CD4-positive, alpha-beta T cell treated with Interleukin-1 beta for 1 hour (primary cell): ENCODE measurements at places on chromosomes 5 and 9.
A peak's percentile ranks its signal among the peaks of the same experiment; 100 is the strongest.

- DNase-seq, result no peak
These were observed 21.1 kb upstream of the IGFBPL1 start for GRCh38 chr9:38445154-38446043.

- no peak for DNase-seq
These were observed 11.9 kb downstream of the APBA1 start for GRCh38 chr9:69660304-69660703.

DNA sequence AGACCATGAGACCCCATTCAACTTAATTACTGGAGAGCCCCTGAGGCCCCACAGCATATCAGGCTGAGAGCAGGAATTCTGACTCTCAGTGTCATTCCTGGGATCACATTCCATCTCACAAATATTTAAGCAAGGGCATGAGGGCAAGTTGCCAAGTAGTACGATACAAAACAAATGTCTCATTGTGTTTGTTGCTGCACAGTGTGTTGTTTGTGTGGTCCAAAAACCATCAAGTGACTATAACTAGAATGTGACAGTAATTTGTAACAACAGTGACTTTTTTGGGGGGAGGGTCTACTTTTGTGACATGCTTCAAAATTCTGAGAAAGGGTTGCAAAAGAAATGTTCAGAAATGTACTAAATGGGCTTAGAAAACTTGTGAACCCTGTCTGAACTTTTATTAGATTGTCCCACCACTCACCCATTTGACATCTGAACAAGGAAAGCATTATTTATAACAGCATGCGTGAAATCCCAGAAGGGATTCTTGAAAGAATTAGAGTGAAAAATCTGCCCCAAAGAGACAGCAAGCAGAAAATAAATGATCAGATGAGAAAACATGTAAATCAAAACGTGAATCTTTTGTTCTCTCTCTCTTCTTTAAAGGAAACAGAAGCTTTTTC, 347.0 kb downstream of the NTRK2 start:
- no peak for DNase-seq

DNA sequence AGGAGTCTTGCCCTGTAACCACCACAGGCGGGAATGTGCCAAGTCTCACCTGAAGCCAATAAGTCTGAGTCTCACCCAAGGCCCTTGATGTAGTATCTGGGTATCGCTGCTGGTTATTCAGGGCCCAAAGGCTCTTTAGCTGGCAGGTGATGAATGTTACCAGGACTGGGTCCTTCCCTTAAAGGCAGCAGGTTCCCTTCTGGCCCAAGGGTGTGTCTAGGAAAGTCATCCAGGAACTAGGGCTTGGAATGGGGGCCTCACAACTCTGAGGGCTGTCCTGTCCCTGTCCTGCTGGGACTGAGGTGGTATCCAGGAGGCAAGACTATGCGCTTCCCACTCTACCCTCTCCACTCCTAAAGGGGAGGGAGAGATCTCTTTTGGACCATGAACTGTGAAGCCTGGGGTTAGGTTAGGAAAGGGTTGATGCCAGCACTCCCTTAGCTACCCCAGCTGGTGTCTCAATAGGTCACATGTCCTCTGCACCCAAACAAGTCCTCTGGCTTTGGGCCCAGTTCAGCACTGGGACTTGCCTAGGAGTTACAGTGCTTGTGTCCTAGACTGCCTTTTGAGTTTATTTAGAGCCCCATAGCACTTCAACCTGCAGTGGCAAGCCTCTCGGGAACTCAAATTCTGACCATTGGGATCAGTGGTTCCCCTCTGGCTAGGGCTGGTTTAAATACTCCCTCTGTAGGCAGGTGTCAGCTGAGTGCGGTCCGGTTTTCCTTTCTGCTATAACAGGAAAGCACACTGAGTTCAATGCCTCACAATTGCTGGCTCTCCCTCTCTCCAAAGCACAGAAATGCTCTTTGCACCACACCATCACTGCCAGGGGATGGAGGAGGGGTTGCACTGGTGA, 22.5 kb upstream of the RANBP3L start:
- no peak for DNase-seq

- DNase-seq, result no peak
These were observed 280.8 kb downstream of the SLIT3 start for GRCh38 chr5:169020102-169020501.

- no peak for DNase-seq
These were observed 185.5 kb downstream of the OLFM1 start for GRCh38 chr9:135273008-135273407.

GRCh38 chr5:39928709-39929108, 503.9 kb upstream of the DAB2 start:
- no peak for DNase-seq

DNA sequence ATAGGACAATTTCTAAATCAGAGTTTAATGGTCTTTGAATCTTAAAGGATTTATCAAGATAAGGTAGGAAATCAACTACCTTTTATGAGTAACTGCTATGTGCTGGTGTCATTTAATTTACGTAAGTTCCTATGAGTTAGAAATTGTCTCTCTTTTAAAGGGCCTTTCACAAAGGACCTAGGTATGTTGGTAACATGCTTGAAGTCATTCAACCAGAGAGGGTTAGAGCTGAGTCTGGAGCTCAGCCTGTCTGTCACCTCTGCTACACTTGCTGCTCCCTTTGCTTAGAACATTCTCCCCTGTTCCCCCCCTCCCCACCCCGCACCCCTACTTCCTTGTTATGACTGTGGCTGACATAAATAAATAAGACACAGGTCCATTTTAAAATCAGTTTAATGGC, 190.3 kb upstream of the SEMA6A start:
- DNase-seq, result no peak

- no peak for DNase-seq
These were observed at the start of gene NTRK2 for GRCh38 chr9:84669288-84670137. Gene NTRK2 (plus strand): TSS chr9:84669729. CDS start chr9:84670749, 1,020 bp downstream.

- DNase-seq, result no peak
These were observed 176.1 kb downstream of the MLLT3 start for GRCh38 chr9:20446248-20446647.

- DNase-seq, result no peak
These were observed 10.2 kb downstream of the MAMDC2 start for GRCh38 chr9:70053864-70054263.

GRCh38 chr9:120443489-120443888, 136.5 kb downstream of the CDK5RAP2 start:
- DNase-seq, result no peak

DNA sequence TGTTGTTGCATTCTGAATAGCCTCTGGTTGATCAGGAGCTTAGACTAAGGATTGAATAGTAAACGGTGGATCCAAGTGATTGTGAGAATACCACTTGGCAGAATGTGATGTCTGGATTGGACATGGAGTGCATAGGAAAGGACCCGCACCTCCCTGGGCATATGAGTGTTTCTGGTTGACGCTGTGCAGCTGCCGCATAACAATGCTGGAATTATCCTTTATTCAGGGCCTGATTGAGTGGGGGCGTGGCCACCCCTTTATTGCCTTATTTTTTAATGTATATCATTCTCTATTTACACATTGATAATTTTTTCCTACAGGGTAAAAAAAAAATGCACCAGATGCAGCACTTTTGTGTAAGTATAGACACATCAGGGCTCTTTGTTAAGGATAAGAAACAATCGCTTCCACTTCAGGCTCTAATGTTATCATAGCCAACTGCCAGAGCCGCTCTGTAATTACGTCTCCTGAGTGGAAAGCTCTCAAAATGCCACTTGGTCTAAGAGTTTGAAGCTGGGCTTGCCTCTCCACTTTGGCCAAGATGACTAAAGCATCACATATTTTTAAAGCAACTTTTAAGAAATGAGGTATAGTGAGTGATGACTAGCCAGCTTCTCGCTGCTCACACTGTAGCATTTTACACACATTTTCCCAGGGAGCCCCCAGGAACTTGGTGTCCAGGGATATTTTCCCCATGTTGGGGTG, 5.7 kb downstream of the FGD3 start:
- no peak for DNase-seq

GRCh38 chr5:92459654-92460053, 1076.5 kb upstream of the ARRDC3 start:
- DNase-seq, result no peak

- no peak for DNase-seq
These were observed 2.4 kb upstream of the AHRR start for GRCh38 chr5:318931-319601.

DNA sequence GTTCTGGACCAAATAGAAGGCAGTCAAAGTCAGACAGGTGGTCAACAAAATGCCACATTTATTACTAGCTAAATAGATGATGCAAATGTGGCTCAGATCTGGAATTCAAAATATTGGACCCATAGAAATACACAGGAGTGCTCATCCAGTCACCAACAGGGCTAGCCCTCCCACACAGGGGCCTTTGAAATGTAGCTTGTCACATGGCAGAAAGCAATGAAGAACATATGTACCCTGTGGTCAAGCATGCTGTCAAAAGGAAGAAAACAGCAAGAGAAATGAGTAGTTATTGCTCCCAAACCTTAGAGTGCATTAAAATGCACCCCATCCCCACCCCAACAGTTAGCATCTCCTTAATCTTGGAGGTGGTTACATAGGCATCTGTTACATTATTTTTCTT, 20.9 kb upstream of the CCDC112 start:
- no peak for DNase-seq

DNA sequence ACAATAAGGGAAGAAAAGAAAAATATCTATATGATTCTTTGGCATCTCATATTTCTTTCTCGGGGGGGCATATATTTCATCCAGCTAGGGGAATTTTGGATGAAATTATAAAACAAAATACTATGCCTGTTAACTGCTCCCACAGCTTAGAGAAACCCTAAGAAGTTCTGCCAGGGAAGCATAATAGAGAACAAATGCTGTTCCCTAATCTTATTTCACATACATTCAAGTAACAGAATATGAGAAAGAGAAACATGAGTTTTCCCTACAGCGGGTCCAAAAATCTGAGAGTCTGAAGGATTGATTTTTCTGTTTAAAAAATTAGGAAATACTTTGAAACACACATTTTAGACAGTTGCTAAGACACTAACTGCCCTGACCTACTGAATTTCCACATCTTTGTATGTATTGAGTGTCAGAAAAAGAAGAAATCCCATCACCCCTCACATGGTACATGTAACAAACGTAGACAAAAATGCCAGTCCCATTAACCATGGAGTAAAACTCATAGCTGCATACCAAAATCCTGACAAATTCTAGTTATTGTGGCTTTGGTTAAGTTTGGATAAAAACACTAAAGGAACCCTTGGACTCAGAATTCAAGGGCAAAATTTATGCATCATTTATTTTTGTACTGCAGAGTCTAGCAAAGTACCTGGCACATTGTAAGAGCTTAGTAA, 620.2 kb upstream of the DMAC1 start:
- DNase-seq, result no peak

GRCh38 chr5:74376187-74376586, 264.3 kb downstream of the ENC1 start:
- DNase-seq, result no peak

DNA sequence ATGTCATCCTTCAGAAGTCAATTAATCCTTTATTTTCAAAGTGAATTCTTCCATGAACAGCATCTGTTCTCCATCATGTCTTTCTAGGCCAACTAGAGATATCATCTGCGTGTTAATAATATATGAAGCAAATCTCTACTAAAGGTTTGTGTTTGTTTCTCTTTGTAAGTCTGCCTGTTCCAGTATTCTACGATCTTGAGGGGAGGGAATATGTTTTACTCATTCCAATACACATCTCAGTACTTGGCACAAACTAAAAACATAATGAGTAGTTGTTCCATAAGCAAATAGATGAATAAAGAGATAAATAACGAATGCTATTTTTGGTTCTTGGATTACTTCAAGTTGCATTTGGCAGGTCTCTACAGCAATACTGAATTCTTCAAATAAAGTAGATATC, 470.7 kb upstream of the GRIN3A start:
- no peak for DNase-seq

DNA sequence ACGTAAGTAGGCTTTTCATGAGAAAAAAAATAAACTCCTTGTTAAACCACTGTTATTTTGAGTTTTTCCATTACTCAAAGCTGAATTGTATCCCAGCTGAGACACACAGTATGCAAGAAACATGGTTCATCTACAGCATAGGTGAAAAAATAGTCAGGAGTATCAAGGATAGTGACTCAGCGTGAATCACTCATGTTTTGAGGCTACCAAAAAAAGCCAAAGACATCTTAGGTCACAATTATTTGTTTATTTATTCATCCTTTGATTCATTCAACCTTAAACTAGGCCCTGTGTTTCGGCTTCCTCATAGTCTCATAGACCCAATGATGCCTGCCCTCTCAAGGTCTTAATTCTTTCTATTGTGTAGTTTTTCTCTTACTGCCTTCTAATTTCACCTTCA, 32.9 kb upstream of the STX17 start:
- no peak for DNase-seq

- no peak for DNase-seq
These were observed 596 bp upstream of the CDC37L1 start for GRCh38 chr9:4678679-4679267.

DNA sequence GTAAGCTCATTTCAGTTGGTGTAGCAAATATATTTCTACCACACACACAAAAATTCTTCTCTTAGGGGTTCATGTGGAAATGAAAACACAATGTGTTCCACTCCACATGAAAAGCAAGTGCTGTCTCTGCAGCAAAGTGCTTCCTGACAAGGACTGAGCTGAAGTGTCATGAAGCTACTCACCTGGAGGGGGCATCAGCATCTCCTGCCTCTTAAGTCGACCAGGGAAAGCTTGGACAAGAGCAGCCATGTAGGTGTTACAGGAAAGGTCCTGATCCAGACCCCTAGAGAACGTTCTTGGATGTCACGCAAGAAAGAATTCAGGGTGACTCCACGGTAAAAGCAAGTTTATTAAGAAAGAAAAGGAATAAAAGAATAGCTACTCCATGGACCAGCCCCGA, 62.8 kb downstream of the SV2C start:
- no peak for DNase-seq

GRCh38 chr9:81971727-81972126, 16.8 kb upstream of the SPATA31D1 start:
- no peak for DNase-seq

DNA sequence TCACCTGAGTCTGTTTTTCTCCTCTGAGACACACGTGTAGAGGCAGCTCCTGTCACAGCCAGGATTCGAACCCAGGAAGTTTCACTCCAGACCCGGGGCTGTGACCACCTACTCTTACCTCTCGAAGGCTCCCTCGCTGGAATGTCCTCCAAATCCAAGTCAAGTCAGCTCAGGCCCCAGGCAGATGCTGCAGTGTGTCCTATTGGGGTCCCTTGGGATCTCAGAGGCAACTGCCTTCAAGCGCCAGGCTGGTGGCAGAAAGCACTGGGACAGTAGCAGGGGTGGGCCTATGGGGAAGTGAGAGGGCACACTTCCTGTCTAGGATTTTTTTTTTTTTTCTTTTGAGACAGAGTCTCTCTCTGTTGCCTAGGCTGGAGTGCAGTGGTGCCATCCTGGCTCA, 762 bp upstream of the ST6GALNAC4 start:
- DNase-seq, result peak; percentile 81
